ENCODE measurements at places on chromosomes 1 and 21.
A peak's percentile ranks its signal among the peaks of the same experiment; 100 is the strongest.

DNA sequence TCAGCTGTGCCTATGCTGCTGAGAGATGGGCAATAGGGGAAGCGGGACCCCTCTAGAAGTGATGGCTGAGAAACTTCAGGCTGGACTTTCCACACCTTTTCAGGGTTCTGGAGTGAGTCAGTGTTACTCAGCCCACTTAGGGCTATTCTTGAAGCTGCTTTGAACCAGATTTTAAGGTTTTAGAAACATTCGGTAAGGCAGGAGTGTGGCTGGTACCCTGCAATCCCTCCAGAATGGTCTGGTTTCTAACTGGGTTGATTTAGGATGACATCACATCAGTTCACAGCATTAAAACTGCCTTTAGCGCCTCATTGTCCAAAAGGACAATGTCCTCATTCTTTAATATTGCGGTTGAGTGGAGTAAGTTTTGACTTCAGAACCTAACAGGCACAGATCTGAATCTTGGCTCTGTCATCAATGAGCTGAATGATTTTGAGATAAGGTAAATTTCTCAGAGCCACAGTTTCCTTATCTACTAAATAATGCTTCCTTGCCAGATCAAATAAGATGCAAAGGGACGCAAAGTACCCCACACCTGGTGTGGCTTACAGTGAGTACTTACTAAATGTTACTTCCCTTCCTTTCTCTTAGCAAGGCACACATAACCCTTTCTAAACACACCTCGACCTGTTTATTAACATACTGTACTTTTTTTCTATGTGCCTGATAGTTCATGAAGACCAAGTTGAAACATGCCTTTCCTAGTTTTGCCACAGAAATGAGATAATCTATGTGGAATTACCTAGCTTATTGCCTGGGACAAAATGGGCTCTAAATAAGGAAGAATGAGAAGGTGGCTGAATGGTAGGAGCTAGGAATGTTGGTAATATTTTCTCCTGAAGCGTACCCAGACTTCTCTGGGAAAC is 209.8 kb downstream of the ROR1 start:
- DNase-seq = no peak

DNA sequence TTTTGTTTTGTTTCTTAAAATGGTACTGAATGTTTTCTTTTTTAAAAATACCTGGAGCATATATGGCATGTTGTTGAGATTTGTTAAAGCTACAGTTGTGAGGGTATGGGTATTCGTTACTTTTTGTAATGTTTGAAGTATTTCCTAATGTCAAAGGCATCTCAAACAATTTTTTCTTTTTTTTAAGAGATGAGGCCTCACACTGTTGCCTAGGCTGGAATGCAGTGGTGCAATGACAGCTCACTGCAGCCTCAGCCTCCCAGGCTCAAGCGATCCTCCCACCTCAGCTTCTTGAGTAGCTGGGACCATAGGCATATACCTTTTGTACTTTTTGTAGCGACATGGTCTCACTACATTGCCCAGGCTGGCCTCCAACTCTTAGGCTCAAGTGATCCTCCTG is 16.1 kb downstream of the CLCN6 start:
- DNase-seq = no peak

DNA sequence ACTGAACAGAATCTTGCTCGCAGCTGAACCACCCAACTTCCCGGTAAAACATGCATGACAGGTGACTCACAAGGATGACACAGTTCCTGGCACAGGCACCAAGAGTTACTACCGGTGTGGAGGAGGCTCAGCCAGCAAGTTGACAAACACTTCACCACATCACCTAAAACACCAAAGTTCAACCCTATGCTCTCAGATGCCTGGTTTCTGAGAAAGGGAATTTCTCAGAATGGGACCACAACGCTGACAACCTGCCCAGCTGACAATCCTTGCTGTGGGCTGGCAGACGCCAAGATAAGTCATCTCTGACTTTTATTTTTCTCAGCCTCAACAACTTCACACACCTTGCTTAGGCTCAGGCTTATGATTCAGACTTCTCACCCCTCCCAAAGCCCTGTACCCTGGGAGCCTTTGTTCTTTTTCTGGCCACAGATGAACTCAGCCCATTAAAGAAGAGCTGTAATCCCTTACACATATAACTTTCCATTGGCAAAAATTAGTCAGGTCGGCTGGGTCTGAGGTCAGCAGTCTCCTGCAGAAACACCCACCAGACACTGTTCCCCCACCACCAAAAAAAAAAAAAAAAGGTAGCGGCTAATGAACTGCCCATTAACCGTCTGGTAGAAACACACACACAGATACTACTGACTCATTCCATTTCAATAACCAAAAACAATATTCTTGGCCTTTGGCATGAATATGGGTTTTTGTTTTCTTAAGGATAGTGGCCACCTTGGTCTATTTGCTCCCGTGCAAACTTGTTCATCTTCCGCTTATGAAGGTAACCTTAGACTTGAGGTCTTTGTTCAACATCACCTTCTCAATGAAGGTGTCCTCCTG is 10.8 kb upstream of the TIAM1 start:
- DNase-seq = peak; percentile 69

GRCh38 chr1:76303340-76303717 is 228.8 kb downstream of the ST6GALNAC3 start:
- DNase-seq = no peak

GRCh38 chr21:32096411-32096810 is 182.4 kb downstream of the MIS18A start:
- peak; percentile 5 for DNase-seq

- DNase-seq = no peak
These were observed 29.6 kb downstream of the NVL start for GRCh38 chr1:224300346-224300745.

DNA sequence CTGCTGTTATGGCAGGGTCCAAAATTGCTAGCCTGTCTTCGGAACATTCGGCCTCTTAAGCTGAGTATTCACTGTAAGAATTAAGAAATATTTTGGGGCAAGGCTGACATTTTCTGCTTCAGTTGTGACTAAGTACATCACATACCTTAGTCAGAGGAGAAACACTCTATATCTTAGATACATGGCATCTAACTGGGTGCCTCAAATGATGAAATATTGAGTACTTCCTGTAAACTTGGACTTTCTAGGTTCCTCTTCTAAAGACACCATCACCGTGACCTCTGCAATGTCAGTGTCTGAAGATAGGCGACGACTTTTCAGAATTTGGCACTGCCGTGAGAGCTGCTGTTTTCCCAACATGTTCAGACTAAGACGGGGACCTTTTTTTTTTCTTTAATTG is 65.6 kb downstream of the PCBP3 start:
- DNase-seq = no peak

- DNase-seq = no peak
These were observed 87.7 kb downstream of the TGFBR3 start for GRCh38 chr1:91798241-91798648.

DNA sequence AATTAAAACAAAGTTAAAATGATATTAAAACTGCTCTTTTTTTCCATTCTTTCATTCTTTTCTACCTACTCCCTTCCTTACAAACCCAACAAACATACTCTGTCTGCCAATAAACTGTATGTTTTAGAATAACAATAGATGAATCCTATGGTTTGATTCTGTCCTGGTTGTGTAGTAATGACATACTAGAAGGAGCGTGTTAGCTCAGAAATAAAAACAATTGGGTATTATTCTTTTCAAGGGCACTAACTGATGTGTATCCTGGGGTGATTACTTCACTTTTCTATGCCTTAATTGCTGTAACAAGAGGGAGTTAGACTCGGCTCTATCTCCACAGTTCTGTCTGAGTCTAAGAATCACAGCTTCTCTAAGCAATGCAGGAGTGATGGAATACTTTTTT is 194.4 kb downstream of the GIPC2 start:
- DNase-seq = no peak

- no peak for DNase-seq
These were observed 25.8 kb upstream of the AADACL3 start for GRCh38 chr1:12690156-12690555.

- DNase-seq = no peak
These were observed 7.0 kb downstream of the RPS6KA1 start for GRCh38 chr1:26536521-26536920.

- DNase-seq = no peak
These were observed 54.7 kb downstream of the PIGK start for GRCh38 chr1:77164434-77164944.

- no peak for DNase-seq
These were observed 83.0 kb downstream of the RRAGC start for GRCh38 chr1:38776466-38777065.

DNA sequence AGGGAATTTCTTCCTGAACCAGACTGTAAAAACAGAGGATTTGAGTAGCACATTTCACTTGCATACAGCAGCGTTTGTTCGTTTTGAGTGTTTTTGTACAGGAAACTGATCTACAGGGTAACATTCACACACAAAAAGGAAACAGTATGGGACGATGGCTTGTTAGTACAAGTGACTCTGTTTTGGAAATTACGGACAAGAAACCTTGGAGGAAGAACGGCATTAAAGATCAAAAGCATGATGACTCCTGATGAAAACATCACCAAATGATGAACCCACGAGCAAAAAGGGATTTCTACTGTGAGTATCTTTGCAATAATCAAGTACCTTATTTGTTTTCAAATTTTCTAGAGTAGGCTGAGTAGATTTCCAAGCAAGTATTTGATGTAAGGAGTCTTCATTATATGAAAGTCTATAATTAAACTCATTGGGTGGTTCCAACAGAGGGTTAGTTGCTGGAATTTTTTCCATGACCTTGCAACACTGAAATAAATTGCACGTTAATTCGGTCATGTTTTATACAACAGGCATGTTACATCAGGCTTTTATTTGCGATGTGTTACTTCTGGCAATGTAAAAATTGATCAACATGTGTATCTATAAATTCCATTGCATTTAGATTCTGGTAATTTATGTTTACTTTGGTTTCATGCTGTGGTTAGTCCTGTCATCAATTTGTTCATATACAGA is 76.7 kb upstream of the KCNK2 start:
- no peak for DNase-seq

DNA sequence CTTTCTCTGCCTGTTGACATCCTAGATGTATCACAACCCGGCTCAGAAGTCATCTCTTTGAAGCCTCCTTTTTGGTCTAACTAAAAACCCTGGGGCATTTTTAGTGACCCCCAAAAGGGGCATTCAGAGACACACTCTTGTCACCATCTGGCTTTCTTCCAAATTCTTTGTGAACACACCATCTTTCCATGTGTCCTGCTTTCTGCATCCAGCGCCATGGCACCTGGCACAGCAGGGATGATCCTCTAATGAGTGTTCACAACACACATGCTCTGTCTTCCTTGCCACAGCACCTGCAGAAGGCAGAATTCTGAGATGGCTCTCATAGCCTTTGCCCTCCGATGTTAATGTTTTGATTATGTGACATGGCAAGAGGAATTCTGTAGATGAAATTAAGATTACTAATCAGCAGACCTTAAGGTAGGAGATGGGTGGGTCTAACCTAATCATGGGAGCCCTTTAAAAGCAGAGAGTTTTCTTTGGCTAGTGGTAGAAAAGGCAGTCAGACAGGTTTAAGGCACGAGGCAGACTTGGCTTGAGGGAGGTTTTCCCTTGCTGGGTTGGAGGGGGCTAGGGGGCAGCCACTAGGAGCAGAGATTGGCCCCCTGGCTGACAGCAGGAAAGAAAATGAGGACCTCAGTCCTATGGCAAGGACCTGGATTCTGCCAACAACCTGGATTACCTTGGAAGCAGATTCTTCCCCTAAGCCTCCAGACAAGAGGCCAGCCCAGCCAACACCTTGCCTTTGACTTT is 4.9 kb upstream of the TMEM61 start:
- no peak for DNase-seq

- no peak for DNase-seq
These were observed 176.5 kb upstream of the RUNX1 start for GRCh38 chr21:35225573-35225972.

DNA sequence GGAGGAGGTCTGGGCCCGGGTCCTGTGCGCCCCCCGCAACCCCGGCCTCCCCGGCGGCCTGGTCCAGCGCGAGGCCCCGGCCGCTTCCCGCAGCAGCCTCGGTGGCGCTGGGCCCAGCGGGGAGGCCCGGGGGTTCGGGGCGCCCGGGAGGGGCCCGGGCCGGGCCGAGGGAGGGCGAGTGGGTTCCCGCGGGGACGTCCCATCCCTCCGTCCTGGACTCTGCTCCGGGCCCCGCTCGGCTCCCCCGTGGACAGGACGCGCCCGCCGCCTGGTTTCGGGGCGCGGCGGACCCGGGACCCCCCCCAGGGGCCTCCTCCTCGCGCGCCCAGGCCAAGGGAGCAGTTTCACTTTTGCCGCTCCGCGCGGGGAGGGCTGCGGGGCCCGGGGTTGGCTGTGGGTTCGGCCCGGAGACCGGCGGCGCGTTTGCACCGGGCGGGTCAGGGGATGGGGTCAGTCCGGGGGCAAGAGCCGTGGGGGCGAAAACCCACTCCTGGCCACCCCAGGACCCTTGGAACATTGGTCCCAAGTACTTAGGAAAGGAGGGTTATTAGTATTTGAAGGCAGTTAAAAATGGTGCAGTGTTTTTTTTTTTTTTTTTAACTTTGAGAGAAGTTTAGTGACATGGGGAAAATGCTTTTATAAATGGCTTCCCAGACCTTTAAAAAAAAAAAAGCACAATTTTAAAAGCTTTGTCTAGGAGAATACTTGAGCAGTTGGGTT is 677 bp downstream of the AGPAT3 start:
- peak; percentile 43 for DNase-seq

GRCh38 chr1:25550683-25551310 is 7.4 kb downstream of the LDLRAP1 start:
- DNase-seq = no peak

DNA sequence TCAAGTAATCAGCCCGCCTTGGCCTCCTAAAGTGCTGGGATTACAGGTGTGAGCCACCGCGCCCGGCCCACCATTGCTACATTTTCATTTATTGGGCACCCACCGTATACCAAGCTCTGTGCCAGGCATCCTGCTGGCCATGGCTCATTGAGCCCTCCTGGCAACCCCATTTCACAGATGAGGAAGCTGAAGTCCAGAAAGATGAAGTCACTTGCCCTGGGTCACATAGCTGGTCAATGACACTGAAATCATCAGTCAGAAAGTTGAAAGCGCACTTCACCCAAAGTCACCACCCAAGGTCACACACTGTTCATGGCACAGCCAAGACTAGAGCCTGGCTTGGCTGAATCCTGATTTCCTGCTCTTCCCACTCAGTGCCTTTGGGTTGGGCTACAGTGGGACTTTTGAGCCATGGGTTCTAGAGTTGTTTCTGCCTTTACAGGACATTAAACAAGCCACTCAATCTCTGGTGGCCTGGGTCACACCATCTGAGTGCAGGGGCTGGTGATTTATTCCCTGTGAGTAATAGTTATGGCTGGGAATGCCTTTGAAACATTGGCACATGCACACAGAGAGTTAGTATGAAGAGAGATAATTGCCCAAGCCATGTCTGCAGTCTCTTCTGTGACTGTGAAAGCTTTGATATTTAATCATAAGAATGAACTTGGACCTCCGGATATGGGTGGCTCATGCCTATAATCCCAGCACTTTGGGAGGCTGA is 16.0 kb upstream of the ARHGEF10L start:
- no peak for DNase-seq

DNA sequence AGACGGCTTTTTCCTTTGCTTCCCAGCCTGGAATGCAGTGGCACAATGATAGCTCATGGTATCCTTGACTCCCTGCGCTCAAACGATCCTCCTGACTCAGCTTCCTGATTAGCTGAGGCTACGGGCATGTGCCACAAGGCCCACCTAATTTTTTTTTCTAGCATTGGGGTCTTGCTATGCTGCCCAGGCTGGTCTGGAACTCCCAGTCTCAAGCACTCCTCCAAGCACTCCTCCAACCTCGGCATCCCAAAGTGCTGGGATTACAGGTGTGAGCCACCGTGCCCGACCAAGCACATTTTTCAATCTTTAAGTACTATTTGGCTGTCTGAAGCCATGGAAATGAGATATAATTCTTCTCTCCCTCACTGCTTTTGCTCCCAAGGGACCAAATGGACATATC is 58.7 kb downstream of the MAB21L3 start:
- no peak for DNase-seq
